ENCODE measurements at places on chromosomes 12 and 14.
A peak's percentile ranks its signal among the peaks of the same experiment; 100 is the strongest.

DNA sequence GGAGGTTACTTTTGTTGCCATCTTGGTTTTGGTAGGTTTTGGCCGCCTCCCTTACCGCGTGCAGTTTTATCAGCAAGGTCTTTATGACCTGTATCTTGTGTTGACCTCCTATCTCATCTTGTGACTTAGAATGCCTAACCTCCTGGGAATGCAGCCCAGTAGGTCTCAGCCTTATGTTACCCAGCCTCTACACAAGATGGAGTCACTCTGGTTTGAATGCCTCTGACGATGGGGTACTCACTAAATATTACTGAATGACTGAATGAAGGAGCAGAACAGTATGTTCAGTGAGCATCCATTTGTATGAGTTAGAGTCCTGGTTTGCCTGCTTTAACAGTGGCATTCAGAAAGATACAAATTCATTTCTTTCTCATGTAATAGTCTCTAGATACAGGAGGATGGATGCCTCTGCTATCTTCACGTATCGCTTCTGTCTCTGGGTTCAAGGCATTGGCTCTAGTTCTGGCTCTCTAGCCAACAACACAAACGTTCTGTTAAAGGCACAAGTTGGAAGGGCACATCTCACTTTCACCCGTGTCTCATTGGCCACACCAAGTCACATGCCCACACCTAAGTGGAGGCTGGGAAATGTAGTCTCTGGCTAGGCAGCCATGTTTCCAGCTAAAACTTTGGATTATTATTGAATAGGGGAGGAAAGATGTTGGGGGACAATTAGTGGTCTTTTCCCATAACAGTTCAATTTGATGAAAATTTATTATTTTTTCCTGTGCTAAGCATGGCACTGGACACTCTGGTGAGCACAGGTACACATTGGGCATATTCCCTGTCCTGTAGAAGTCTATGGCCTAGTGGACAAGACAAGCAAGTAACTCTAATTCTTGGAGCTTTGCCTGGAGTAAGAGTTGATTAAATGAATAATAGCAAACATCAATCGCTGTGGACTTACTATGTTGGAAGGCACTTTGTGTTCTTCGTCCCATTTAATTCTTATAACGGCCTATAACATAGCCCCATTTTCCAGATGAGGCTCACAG, 75.2 kb upstream of the RPH3A start:
- H3K4me3 ChIP-seq: no peak overlapping the region
- H3K27ac ChIP-seq: no peak overlapping the region
- no peaks in the 10 kb centered on the region for H3K27me3 ChIP-seq

- H3K27me3 ChIP-seq: no peaks in the 10 kb centered on the region
- DNase-seq: no peak
- no peak overlapping the region for H3K4me3 ChIP-seq
Observed at GRCh38 chr12:111780166-111780565, 13.4 kb downstream of the ALDH2 start.

DNA sequence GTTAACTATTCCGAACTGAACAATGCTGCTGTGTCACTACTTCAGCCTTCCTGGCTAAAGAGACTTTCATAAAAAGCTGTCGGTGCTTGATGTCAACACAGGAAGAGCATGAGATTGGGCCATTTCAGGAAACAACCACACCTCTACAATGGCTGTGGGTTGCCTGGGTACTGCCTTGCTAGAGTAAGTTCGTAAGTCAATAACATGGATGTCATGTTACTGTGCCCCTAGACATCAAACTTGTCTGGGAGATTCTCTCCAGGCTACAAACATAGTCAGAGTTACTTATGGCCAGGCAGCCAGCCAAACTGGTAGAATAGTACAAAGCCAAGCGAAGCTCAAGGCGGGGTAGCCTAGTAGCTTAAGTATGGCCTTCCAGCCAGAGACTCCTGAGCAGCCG, 23.1 kb downstream of the MAX start:
- H3K36me3 ChIP-seq: peaks cover 33% of the 10 kb centered on the region
- DNase-seq: no peak
- H3K4me3 ChIP-seq: no peak overlapping the region
- peaks cover 70% of the 10 kb centered on the region for H3K4me1 ChIP-seq
- no peaks in the 10 kb centered on the region for H3K27me3 ChIP-seq

DNA sequence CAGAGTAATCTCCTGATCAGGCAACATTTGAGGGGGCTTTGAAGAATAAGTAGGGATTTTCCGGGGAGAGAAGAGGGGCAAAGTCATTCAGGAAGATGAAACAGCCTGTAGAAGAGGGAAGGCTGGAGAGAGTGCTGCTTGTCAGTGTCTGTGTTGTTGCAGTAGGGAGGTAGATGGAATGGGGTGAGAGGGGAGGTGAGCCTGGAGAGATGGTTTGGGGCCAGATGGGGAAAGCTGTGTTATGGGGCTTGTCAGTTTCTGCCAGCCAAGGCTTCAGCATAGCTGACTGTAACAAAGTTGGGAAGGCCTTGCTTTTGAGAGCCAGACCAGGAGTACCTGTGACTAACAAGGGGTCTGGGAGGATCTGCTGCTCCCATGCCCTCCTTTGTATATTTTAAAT, 18.0 kb downstream of the BICD1 start:
- no peaks in the 10 kb centered on the region for H3K4me1 ChIP-seq
- H3K4me3 ChIP-seq: no peak overlapping the region
- no peak for DNase-seq
- H3K27ac ChIP-seq: no peak overlapping the region
- H3K27me3 ChIP-seq: no peaks in the 10 kb centered on the region

- no peak overlapping the region for H3K4me3 ChIP-seq
- DNase-seq: no peak
- peaks cover 40% of the 10 kb centered on the region for H3K4me1 ChIP-seq
- peak overlapping the region; percentile 20 for H3K27ac ChIP-seq
- no peaks in the 10 kb centered on the region for H3K27me3 ChIP-seq
Observed at GRCh38 chr14:24984846-24985589, 64.9 kb downstream of the STXBP6 start.

GRCh38 chr14:99873653-99874052, 80.4 kb downstream of the EML1 start:
- peaks cover 8% of the 10 kb centered on the region for H3K4me1 ChIP-seq
- peak; percentile 42 for DNase-seq
- no peak overlapping the region for H3K4me3 ChIP-seq
- H3K27me3 ChIP-seq: no peaks in the 10 kb centered on the region
- H3K27ac ChIP-seq: no peak overlapping the region

GRCh38 chr14:91902336-91902735, 35.0 kb upstream of the TC2N start:
- H3K4me3 ChIP-seq: no peak overlapping the region
- H3K27me3 ChIP-seq: no peaks in the 10 kb centered on the region
- H3K4me1 ChIP-seq: peaks cover 39% of the 10 kb centered on the region
- no peak overlapping the region for H3K27ac ChIP-seq
- DNase-seq: no peak

GRCh38 chr12:77013091-77013490, 52.3 kb downstream of the E2F7 start:
- H3K27me3 ChIP-seq: no peaks in the 10 kb centered on the region
- H3K4me1 ChIP-seq: peaks cover 6% of the 10 kb centered on the region
- no peak for DNase-seq
- no peaks in the 10 kb centered on the region for H3K36me3 ChIP-seq
- no peak overlapping the region for H3K4me3 ChIP-seq

DNA sequence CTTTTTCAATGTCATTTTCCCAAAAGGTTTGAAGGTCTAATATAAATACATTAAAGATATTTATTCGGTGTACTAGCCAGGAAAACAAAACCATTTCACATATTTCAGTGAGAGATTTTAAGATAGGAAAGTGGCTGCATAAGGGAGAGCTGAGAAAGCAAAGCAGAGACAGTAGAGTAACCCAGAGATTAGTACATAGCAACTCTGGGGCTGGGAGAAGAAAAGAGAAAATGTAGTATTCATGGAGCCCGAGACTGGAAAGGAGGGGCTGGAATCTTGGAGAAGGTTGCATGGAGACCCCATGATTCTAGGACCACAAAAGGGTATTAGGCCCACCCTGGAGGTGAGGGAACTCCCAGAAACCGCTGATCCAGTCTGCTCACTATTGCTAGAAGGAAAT, 236.9 kb downstream of the PAWR start:
- peaks cover 4% of the 10 kb centered on the region for H3K4me1 ChIP-seq
- no peak for DNase-seq

GRCh38 chr14:59190372-59190771, 1.9 kb downstream of the DAAM1 start:
- H3K27me3 ChIP-seq: no peaks in the 10 kb centered on the region
- no peaks in the 10 kb centered on the region for H3K36me3 ChIP-seq

DNA sequence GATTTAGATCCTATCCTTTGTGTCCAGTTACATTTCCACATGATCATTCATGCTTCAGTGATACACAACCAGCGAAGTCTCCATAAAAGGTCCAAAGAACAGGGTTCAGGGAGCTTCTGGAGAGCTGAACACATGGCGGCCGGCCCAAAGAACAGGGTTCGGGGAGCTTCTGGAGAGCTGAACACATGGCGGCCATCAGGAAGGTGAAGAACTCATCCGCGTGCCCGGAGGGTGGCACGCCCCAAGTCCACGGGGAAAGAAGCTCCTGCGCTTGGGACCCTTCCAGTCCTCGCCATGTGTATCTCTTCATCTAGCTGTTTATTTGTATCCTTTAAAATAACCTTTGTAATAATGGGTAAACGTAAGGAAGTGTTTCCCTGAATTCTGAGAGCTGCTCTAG, 91.9 kb upstream of the FLRT2 start:
- H3K4me1 ChIP-seq: no peaks in the 10 kb centered on the region
- no peak overlapping the region for H3K4me3 ChIP-seq
- no peak for DNase-seq
- no peaks in the 10 kb centered on the region for H3K27me3 ChIP-seq

GRCh38 chr12:31536672-31537071, 54.3 kb downstream of the DENND5B start:
- no peak for DNase-seq
- peaks cover 32% of the 10 kb centered on the region for H3K4me1 ChIP-seq
- H3K27me3 ChIP-seq: no peaks in the 10 kb centered on the region
- H3K4me3 ChIP-seq: no peak overlapping the region
- no peak overlapping the region for H3K27ac ChIP-seq

DNA sequence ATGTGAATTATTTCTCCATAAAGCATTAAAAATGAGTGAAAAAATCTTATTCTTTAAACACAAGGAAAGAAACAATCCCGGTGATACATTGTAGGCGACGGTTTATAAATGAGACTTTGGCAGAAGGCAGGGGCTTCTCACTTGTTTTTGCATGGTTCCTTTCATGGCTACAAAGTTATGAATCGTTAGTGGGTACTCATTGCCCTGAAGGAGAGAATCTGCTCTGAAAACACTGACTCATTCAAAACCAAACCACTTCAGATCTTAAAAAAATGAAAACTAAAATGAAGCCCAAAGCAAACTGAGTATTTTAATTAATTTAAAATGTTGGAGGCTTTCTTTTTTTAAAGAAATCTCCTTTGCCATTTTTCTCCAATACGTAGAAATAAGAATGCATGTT, 41.4 kb upstream of the AMIGO2 start:
- DNase-seq: no peak
- H3K4me1 ChIP-seq: no peaks in the 10 kb centered on the region
- no peaks in the 10 kb centered on the region for H3K27me3 ChIP-seq
- no peaks in the 10 kb centered on the region for H3K36me3 ChIP-seq
- H3K4me3 ChIP-seq: no peak overlapping the region
- no peak overlapping the region for H3K27ac ChIP-seq

GRCh38 chr14:51501746-51502145, 150.0 kb upstream of the FRMD6 start:
- DNase-seq: no peak
- H3K36me3 ChIP-seq: no peaks in the 10 kb centered on the region
- H3K4me3 ChIP-seq: no peak overlapping the region
- no peaks in the 10 kb centered on the region for H3K27me3 ChIP-seq
- no peak overlapping the region for H3K27ac ChIP-seq

- H3K36me3 ChIP-seq: peaks cover 18% of the 10 kb centered on the region
- no peak for DNase-seq
- H3K27ac ChIP-seq: no peak overlapping the region
Observed at GRCh38 chr14:92563765-92564285, 50.2 kb downstream of the RIN3 start.

GRCh38 chr12:121222847-121223246, 12.9 kb downstream of the P2RX4 start:
- no peak overlapping the region for H3K27ac ChIP-seq
- no peaks in the 10 kb centered on the region for H3K27me3 ChIP-seq
- no peak overlapping the region for H3K4me3 ChIP-seq
- no peak for DNase-seq

DNA sequence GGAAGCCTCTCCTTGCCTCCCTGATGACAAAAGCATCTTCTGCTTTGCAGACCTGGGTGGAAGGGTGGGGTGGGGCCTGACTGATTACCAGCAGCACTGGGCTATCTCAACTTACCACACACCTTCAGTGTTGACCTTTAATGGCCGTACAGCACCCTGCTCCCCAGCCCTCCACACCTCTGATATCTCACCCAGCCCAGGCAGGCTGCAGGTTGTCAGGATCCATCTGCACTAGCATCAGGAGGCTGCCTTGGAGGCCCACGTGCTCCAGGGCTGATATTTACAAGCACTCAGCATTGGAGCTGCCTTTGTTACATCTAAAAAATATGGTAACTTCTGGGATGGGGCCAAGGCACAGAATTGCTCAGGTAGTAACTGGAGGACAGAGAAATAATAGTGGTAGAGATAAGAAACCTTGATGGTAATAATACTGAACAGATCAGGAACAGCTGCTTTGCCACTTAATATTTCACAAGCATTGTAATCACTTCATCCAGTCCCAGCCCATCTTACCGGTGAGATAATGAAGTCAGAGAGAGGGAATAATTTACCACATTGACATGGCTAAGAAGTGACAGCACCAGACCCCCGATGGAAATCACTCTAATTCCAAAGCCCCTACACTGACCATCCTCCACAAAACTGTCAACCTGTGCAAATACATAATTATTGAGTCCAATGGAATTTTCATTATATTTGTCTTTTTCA, 125.2 kb upstream of the RFLNA start:
- H3K4me3 ChIP-seq: no peak overlapping the region
- H3K27ac ChIP-seq: no peak overlapping the region
- no peaks in the 10 kb centered on the region for H3K36me3 ChIP-seq
- DNase-seq: no peak
- H3K27me3 ChIP-seq: no peaks in the 10 kb centered on the region
- H3K4me1 ChIP-seq: no peaks in the 10 kb centered on the region

GRCh38 chr14:94643316-94644101, 31.3 kb downstream of the SERPINA3 start:
- no peaks in the 10 kb centered on the region for H3K27me3 ChIP-seq
- H3K36me3 ChIP-seq: no peaks in the 10 kb centered on the region
- DNase-seq: no peak
- H3K27ac ChIP-seq: no peak overlapping the region

GRCh38 chr14:86501611-86502010, 971.7 kb downstream of the FLRT2 start:
- H3K4me1 ChIP-seq: no peaks in the 10 kb centered on the region
- H3K36me3 ChIP-seq: no peaks in the 10 kb centered on the region
- H3K4me3 ChIP-seq: no peak overlapping the region
- no peak for DNase-seq

DNA sequence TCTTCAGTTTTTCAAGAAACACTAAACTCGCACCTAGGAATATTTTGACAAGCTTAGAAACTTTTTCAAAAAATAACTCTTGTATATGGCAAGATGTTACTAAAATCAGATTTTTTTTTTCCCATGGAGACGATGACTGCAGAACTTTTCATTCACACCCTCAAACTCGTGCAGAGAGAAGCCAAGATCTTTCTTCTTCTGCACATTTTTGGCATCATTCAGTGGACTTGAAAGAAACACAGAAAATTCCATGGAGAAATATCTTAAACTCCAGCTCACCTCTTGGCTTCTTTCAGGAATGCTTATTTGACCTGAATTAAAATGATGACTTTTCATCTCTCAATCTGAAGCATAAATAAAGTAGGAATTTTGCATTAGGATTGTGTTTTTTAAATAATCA, 919.4 kb downstream of the NRXN3 start:
- H3K4me3 ChIP-seq: no peak overlapping the region
- H3K4me1 ChIP-seq: peaks cover 56% of the 10 kb centered on the region
- no peak for DNase-seq
- no peaks in the 10 kb centered on the region for H3K36me3 ChIP-seq
- H3K27ac ChIP-seq: peak overlapping the region; percentile 80

All from esophagus muscularis mucosa (tissue), 4 donors.